Aorta (tissue), 5 donors: ENCODE measurements at places on chromosomes 5 and 9. TPM values are rescaled to one million over a fixed set of nuclear protein-coding genes. Genes with fewer than 3 reads are reported as not detected.

- no peak for DNase-seq
- no peaks in the 10 kb centered on the region for H3K4me1 ChIP-seq
- no peaks in the 10 kb centered on the region for H3K36me3 ChIP-seq
- H3K4me3 ChIP-seq = no peak overlapping the region
Measured at GRCh38 chr9:117341151-117341550, 73.7 kb downstream of the ASTN2 start.

HACD4 gene
- 3.2 TPM for total RNA-seq

GRCh38 chr9:35656831-35657545, 831 bp downstream of the RMRP start:
- no peaks in the 10 kb centered on the region for H3K27me3 ChIP-seq
- H3K4me3 ChIP-seq = no peak overlapping the region
- H3K36me3 ChIP-seq = no peaks in the 10 kb centered on the region
- DNase-seq = peak; percentile 76
- H3K4me1 ChIP-seq = no peaks in the 10 kb centered on the region

- no peaks in the 10 kb centered on the region for H3K27me3 ChIP-seq
- no peaks in the 10 kb centered on the region for H3K36me3 ChIP-seq
- DNase-seq = no peak
- H3K4me3 ChIP-seq = no peak overlapping the region
- H3K27ac ChIP-seq = no peak overlapping the region
Measured at GRCh38 chr5:8857051-8857450, 688.8 kb downstream of the SEMA5A start.

DNA sequence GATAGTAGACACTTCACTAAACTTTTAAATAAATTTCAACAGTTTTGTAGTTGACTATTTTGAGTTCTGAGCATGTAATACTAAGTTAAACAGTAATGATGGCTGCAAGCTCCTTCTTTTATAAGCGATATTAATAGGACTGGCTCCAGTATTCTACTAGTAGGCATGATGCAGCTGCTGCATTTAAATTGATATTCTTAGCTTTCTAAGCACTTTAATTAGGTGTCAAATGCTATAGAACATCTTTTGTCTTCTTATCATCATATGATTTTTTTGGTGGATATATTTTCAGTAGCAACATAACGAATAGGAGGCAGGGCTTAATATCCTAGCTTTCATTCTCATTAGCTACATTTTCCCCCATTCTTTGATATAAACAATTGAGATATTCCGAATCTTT, 141.1 kb downstream of the FBXO4 start:
- H3K4me3 ChIP-seq = no peak overlapping the region
- no peaks in the 10 kb centered on the region for H3K27me3 ChIP-seq
- H3K4me1 ChIP-seq = no peaks in the 10 kb centered on the region
- no peak for DNase-seq
- H3K27ac ChIP-seq = no peak overlapping the region

DNA sequence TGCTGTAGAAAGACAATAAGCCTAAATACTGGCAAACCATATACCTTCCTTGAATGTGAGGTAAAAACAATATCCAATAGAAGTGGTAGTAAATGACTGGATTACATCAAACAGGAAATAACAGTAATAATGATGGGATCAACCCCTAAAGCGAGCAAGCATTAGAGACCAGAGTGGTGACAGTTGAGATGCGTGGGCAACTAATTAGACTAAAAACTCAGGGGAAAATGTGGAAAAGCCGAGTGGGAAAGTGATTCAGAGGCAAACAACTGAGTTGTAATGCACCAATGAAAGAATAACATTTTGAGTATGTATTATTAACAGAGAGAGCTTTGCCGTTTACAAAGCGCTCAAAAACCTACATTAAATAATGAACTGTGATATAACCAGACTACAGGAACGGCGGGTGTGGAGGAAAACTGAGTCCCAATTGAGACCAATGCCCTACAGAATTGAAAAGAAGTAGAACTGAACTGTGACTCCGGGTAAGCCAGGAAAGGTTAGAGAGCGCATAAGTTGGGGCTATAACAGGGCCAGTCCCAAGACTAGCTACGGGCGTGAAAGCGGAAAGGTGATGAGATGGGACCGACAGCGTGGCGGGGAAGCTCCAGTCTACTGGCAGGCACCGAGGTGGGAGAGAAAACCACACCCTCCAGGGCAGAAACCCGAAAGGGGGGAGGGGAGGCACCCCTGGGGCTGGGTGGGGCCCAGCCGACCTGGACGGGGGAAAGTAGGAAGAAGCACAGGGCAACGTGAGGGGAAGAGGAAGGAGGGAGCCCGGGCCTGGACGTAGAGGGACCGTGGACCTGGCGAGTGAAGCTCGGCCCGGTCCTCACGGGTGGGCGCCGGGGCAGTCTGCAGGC, 592 bp downstream of the UBAP2 start:
- H3K36me3 ChIP-seq = no peaks in the 10 kb centered on the region
- H3K4me1 ChIP-seq = no peaks in the 10 kb centered on the region
- H3K27ac ChIP-seq = no peak overlapping the region
- H3K4me3 ChIP-seq = peak overlapping the region; percentile 90
- no peak for DNase-seq
- H3K27me3 ChIP-seq = no peaks in the 10 kb centered on the region

DNA sequence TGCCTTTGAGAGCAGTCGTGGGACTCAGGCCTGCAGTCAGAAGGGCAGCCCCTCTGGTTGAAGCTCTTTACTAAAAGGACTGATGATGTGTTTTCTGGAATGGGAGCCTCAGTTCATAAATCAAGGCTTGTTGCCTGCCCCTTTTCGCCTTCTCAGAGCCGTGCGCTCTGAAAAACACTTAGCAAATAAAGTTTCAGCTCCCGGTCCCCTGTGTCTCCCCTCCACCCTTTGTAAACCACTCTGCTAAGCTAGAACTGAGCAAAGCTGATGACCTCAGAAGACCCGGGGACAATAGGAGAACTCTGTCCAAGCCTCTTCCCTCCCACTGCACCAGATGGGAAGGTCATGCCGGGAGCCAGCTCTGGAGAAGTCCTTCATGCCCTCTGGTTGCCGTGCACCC, 39.3 kb upstream of the ADRA1B start:
- H3K27ac ChIP-seq = no peak overlapping the region
- no peak overlapping the region for H3K4me3 ChIP-seq
- H3K4me1 ChIP-seq = peaks cover 6% of the 10 kb centered on the region
- DNase-seq = no peak
- no peaks in the 10 kb centered on the region for H3K27me3 ChIP-seq

- no peaks in the 10 kb centered on the region for H3K4me1 ChIP-seq
- peaks cover 2% of the 10 kb centered on the region for H3K36me3 ChIP-seq
- DNase-seq = no peak
- peak overlapping the region; percentile 48 for H3K27ac ChIP-seq
- H3K4me3 ChIP-seq = no peak overlapping the region
Measured at GRCh38 chr9:122991370-122991830, 42.1 kb upstream of the GPR21 start.

DNA sequence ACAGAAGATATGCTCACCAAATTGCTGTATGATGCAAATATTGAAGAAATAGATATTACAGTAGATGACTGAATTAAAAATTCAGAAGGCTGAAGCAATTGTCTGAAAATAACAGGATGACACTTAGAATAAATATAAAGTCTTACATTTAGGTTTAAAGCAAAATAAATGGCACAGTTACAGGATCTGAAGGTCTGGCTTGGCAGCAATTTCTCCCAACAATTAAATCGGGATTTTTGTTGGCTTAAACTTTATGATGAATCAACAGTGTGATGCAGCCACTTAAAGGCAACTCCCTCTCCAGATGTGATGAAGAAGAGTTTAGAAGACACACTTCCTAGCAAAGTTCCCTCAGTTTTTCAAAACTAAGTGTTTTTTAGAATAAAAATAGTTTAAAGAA, 80.5 kb downstream of the NREP start:
- no peak overlapping the region for H3K4me3 ChIP-seq
- peaks cover under 1% of the 10 kb centered on the region for H3K4me1 ChIP-seq
- no peaks in the 10 kb centered on the region for H3K36me3 ChIP-seq
- no peaks in the 10 kb centered on the region for H3K27me3 ChIP-seq
- DNase-seq = no peak
